ENCODE measurements at places on chromosomes 16 and 17. TPM values are rescaled to one million over a fixed set of nuclear protein-coding genes. Genes with fewer than 3 reads are reported as not detected.

DNA sequence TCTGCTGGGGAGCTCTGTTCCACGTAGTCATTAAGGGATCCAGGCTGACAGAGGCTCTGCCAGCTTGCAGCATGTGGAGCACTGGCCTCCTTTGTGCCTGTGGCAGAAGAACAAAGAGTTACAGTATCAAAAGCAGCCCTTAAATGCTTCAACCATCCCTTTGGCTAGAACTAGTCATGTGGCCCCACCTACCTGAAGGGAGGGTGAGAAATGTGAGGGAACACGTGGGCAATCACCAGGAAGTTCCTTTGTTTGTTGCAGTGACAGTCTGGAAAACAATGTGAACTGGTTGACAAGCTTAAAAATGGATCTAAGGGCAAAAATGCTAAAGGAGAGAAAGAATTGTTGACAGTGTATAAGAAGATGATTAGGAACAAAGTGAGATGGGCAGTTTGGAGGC, 290.4 kb upstream of the HSBP1 start:
- no peak for DNase-seq

GRCh38 chr16:89651584-89651983, 5.9 kb downstream of the CHMP1A start:
- DNase-seq, result no peak

- DNase-seq, result peak; percentile 90
Observed at GRCh38 chr17:50177983-50178834, 12.4 kb downstream of the SGCA start.

DNA sequence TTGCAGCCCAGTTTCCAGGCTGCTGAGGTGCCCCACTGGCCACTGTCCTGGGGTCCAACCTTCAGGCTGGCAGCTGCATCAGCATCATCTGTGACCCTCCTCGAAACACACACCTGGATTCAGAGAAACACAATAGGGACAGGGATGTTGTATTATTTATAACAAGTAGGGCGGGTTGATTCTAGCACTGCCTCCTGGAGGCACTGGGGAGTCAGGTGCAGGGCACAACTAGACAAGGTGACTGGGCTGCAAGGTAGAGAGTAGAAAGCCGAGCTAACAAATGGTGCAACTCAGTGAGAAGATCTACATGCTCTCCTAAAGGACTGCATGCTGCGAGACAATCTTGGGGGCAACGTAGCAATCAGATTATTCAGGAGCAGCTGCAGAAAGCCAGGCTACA, 317.3 kb downstream of the SLC39A11 start:
- DNase-seq, result no peak

DNA sequence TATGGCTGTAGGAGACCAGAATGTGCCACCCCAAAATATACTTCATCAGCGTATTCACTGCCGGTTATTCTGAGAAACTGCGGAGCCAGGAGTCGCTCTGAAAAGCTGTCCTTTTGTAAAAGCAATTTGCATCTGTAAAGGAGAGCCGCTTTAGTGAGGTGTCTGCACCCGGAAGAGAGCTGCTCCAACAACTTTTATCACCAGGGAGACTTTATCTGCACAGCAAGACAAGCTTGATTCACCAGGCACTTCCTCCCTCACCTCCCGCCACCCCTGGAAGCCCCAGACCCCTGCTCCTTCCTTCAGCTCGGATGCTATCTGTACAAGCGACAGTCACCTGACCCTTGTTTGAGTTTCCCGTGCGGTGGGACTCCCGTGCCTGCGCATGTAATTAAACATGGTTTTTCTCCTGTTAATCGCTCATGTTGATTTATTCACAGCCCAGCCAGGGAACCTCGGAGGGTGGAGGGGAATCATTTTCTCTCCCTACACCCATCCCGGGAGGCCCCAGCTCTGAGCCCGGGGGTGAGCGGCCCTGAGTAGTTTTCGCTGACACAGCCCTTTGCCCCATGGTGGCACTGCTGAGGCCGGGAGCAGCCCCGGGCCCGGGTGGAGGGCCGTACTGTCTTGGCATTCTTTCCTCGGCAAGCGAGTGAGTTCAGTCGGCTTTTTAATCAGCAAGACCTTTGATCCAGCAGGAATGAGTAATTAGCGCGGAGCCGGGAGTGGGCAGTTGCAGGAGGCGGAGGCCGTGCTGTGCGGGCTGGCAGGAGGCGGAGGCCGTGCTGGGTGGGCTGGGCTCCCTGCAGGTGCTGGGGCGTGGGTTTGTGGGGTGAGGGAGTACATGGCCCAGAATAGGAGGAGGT, 222.7 kb upstream of the CIBAR2 start:
- DNase-seq, result peak; percentile 86

DNA sequence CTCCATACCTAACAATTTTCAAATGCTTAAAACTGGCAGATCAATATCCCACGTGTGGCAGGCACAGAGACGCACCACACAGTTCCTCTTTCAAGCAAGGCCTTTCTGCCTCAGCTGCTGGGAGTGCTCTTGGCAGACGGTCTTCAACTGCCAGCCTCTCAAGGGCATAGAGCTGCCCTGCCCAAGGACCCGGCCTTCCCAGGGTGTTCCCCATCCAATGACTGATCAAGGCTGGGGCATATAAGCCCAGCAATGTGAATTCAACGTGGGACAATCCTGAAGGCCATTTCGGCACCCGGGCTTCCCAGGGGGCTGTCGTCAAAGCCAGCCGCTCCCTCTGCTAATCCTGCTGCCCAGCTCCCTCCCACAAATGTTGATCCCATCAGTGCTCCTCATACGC, 107.1 kb downstream of the STX8 start:
- DNase-seq, result peak; percentile 24

DNA sequence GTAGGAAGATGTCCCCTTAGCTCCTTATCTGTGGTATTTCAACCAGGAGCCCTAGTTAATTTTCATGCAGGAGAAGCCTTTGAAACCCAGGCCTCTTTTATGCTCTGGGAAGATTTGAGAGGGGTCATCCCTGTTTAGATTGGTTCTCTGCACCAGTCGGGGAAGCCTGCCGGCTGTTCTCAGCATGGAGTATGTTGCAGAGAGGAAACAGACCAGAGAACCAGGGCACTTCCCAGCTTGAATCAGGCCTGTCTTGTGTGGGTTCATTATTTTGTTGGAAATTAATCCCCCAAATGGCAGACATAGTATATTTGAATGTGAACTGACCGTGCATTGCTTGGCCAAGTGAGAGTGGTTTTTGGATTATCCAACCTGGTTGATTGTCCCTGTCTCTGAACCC, 1082.1 kb upstream of the RBFOX1 start:
- DNase-seq, result no peak

GRCh38 chr16:27444470-27444869, 42.5 kb downstream of the IL21R start:
- DNase-seq, result no peak

DNA sequence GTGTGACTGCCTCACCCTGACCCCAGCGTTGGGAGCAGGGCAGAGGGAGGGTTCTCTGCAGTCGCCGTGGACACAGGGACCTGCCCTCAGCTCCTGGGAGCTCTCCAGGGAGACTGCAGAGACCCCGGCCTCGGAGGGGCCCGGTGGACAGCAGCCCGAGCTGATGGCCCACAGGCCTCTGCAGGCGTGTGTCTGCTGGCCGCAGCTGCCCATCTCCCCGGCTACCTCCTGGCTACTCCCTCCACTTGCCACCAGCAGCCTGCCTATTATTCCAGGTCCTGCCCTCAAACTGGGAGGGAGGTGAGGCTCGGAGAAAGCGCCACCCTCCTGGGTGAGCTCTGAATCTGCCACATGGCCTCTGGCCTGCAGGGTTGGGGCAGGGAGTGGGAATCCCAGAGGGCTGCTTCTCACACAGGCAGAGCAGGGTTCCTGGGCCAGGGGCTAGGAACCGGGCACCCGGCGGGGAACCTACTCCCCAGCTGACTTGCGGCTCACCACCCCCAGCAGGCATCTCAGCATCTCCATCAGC, 7.2 kb downstream of the SLC16A5 start:
- DNase-seq, result no peak

DNA sequence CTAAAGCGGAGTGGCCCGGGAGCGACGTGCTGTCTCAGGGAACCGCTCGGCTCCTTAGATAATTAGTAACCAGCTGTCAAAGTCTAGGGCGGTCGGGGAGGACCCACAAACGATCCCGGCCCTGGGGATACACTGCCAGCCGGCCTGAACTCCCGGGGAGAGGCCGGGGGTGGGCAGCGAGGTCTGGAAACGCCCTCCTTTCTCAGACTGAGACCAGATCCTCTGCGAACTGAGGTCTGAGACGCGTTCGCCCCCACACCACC, 1.3 kb downstream of the HNF1B start:
- DNase-seq, result peak; percentile 75

GRCh38 chr16:21592191-21592590, 7.2 kb upstream of the METTL9 start:
- DNase-seq, result no peak

DNA sequence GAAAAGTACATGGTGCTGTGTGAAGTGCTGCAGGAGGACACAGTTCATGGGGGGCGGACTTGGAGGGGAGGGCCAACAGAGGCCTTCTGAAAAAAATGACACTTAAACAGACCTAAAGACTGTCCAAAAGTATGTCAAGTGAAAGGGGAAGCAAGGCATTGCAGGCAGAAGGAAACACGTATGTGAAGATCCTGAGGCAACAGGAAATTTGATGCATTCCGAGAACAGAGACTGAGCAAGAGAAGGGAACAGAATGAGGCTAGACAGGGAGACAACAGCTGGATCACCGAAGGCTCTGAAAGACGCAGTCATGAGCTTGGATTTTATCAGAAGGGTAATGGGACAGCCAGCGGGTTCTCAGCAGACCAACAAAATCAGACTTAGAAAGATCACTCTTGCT, 1.1 kb downstream of the IFT20 start:
- no peak for DNase-seq

- DNase-seq, result no peak
Observed at GRCh38 chr17:67601897-67602296, 115.8 kb upstream of the NOL11 start.

DNA sequence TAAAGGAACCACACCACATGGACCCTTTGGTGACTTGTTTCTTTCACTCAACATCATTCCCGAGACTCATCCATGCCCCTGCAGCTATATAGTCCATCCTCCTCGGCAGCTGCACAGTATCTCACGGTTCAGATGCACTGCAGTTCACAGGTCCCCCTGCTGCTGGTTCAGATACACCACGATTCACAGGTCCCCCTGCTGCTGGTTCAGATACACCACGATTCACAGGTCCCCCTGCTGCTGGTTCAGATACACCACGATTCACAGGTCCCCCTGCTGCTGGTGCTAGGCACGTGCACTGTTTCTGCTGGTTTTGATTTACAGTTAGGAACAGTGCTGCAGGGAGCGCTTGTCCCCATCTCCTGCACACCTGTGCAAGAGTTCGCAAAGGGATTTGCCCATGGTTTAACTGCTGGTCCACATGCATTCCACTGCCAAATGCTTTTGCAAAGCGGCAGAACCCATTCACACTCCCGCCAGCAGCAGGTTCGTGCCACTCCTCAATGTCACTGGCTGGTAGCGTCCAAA, 3.8 kb downstream of the HSDL1 start:
- DNase-seq, result no peak

DNA sequence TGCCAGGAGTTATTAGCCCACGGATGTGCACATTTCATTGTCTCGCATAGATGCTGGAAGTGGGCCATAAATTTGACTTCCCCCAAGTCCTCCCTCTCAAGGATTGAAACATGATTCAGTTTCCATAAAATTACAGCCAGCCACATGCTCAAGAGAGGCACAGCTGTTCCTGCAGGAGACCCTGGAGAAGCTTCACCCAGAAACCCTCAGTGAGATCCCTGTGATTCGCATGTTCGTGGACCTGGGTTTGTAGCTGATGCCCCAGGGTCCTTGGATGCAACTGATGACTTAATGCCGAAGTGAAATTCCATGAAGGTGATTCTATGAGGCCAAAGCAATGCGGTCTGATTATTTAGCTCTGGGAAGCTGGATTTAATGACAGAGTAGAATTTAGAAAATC, 24.7 kb upstream of the AQP8 start:
- no peak for DNase-seq

GRCh38 chr17:9406046-9406606, 169.5 kb downstream of the STX8 start:
- DNase-seq, result no peak

DNA sequence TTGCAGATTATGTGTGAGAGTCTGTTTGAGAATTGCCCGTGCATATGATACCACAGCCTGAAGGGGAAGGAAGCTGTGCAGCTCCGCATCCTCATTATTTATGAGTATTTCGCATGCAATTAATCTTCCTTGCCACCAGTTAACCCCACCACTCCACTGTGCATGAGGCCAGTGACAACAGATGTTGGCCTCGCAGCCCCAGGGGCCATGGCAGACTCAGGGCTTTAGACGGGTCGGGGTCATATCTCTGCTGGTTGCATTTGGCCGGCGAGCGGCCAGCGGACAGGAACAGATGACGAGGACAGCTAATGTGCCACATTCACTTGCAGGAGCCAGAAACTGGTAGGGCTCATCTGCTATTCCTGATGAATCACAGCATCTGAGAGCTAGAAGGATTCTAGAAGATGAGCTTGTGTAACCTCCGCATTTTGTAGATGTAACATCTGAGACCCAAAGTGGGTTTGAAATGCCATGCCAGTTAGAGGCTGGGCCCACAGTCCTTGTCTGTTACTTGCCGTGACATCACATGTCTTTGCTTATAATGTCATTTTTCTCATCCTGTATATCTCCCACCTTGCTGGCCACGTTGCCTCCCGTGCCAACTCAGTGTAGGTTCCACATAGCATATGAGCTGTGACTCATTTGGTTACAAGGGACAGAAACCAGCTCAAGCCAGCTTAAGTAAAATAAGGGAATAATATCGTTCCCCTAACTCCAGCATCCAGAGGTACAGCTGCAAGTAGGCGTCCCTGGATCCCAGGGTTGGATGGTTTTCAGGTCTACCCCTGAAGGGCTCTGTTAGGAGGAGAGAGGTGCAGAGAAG, 137.2 kb downstream of the SNX29 start:
- DNase-seq, result no peak

DNA sequence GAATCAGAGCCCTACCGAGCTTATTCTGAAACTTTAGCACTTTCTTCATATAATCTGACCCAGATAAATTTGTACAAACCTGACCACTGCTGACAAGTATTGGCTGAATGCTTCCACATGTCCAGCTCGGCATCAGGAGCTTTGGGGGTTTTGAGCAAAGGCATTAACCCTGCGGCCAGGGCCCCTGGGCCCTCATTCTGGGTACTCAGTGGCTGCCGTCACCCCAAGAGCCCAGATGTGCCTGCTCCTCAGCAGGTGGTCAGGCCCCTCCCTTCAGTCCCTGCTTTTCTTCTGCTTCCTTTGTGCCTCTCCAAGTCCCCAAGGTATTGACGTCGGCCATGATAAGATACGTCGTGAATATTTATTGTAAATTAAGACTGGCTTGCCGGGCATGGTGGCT, 47.3 kb upstream of the CHMP6 start:
- DNase-seq, result no peak

Gene ABCC11
- not detected for total RNA-seq

Gene RNF157
- 29.3 TPM for total RNA-seq

Gene GLIS2
- 6.0 TPM for total RNA-seq

Gene ORC6
- total RNA-seq, result not detected

Gene HES7
- not detected for total RNA-seq

Gene TMEM170A
- total RNA-seq, result 17.1 TPM

Gene SOST
- not detected for total RNA-seq
